NCI-H1092 (cell line): ENCODE measurements at places on chromosomes 2 and 18.

DNA sequence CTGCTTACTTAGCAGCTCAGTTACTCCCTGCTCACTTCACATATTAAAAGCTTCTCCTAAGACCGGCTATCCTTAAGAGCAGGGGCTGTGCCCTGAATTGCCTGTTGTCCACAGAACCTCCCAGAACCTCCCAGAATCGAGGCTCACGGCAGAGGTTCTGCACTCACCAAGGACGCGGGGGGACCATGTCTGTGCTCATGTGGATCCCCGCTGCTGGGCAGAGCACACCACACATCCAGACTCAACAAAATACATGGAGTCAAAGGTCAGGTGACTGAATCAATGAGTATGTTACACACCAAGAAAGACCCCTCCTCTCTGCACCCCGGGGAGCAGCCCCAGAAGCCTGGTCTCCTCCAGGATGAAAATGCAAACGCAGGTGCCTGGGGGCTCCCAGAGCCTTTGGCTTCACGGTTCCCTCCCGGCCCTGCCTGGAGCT lies 149.0 kb downstream of the MBP start:
- no peak for DNase-seq

DNA sequence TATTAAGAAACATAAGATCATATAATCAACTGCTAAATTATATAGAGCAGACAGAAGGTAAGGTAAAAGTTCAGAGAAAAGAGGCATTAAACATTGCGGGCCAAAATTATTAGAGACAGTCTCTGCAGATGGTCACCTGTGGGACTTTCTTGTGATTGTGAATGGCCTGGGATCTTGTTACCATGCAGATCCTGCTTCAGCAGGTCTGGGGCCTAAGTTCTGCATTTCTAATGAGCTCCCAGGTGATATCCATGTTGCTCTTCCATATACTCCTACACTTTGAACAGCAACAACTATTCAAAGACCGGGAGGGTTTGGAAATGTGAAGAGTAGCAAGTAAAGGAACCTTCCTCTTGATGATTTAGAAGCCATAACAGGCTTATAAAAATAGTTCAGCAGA lies 8.5 kb upstream of the ETAA1 start:
- no peak for DNase-seq

- no peak for DNase-seq
These were observed 22.0 kb upstream of the LNPK start for GRCh38 chr2:176024083-176024482.

DNA sequence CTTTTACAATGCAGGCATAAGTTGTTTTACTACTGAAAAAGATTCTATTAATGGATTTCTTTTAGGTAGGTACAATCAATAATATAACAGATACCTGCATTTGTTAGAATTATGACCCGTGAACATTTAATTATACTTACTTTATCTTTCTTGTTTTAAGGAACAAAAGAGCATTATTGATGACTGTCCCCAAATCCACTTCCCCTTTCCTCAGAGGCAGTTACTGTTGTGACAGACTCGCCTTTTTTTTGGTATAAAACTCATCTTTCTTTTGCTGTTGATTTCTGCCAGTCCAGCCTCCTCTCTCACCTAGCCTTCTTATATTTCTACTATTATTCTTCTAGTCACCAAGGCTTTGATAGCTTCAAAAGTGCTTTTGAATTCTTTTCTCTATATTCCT lies 12.1 kb downstream of the ACTR3 start:
- DNase-seq = no peak

DNA sequence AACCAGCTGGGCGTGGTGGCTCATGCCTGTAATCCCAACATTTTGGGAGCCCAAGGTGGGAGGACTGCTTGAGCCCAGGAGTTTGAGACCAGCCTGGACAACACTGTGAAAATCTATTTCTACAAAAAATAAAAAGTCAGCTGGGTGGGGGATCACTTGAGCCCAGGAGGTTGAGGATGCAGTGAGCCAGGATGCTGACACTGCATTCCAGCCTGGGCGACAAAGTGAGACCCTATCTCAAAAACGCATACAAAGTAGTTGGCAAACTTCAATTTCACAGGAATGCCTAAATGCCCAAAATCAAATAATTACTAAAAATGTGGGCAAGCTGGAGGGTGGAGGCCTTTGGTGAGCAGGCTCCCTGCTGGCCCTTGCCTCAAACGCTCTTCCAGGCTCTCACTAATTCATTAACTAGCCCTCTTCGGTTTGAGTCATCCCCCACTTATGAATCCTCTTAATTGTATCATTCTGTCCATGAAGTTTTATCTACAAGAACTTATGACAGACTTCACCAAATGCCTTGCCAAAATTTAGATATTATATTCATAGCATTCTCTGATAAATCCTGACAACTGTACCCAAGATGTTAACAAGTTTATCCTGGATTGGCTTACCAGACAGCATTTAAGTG lies 68.7 kb upstream of the ZFP36L2 start:
- DNase-seq = no peak

GRCh38 chr2:228735697-228736096 lies 535.4 kb downstream of the PID1 start:
- DNase-seq = no peak

- DNase-seq = no peak
These were observed 90.8 kb downstream of the CCBE1 start for GRCh38 chr18:59606193-59607077.

- no peak for DNase-seq
These were observed 148.4 kb downstream of the SH3RF3 start for GRCh38 chr2:109277406-109277805.

DNA sequence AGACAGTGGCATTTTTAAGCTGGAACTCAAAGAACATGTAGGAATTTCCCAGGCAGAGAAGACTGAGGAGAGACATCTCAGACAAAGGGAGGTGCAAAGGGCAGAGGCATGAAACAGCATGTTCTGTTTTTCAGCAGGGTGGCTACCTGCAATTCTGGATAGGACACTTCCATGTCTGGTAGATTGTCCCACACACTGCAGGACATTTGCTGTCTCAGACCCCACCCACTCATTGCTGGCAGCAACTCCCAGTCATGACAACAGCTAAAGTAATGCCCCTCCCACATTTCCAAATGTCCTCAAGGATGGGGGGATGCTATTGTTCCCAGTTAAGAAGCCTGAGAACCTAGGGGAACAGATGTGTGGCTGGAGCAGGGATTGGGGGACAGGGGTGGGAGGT lies 40.8 kb downstream of the ANKRD44 start:
- no peak for DNase-seq

DNA sequence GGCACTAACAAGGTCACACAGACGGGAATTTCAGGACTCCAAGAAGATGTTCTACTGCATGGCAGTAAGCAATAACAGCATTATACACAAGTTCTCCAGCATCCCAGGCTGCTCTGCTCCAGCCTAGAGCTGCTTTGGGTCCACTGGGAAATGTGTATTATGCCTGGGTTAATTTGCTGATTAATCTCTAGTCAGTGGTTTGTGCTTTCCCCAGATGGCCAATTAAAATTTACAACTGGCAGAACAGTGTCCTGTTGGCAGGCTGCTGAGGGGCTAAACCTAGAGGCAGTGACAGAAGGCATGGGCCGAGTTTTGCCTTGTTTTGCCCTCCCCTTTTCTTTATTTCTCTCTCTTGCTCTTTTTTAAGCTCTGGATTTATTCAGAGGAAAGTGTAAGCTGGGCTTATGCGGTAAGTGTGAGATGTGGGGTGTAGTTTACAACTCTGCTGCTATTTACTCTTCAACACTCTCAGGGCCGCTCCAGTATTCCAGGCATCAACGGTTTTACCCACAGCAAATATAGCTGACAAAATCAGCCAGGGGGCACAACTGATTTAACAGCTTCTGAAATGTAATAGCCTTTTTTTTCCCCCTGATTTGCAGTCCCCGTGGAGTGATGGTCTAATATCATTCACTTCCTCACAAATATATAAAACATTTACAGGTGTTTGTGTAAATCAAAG lies 348.0 kb downstream of the GPD2 start:
- DNase-seq = peak; percentile 39

DNA sequence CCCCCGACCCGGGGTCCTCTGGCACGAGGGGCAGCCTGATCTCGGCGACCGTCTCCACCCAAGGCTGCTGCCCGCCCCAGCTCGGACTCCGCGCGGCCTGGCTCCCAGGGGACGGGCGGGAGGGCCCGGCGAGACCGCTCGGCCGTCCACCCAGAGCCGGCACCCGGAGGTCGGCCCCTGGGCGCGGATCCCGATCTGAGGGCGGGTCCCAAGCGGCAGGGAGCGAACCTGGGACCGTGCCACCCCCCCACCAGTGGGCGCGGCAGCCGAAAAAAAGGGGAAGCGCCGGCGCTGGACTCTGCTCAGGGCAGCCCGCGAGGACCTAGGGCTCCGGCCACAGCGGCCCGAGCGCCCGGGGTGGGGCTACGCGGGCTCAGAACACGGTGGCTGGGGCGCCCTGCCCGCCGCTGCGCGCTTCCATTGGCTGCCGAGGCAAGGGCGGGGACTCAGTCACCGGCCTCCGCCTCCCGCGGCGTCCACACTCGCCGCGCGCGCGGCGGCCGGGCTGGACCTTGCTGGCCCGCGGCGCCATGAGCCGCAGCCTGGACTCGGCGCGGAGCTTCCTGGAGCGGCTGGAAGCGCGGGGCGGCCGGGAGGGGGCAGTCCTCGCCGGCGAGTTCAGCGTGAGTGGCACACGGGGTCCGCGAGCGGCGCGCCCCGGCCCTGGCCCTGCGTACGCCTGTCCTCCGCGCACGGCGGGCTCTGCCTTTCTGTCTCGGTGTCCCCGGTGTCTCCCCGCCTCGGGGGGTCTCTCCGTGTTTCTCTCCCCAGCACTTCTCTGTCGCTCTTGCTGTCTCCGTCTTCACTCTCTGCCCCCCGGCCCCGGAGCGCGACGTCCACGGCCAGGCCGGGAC lies at the start of gene PTPN18:
Gene PTPN18, plus strand, starts transcription at position 479 of the 854 bp plus-strand sequence. Its CDS starts 52 bp downstream, at position 531.
- DNase-seq = peak; percentile 44

GRCh38 chr2:190794377-190794776 lies 86.2 kb upstream of the GLS start:
- DNase-seq = no peak

DNA sequence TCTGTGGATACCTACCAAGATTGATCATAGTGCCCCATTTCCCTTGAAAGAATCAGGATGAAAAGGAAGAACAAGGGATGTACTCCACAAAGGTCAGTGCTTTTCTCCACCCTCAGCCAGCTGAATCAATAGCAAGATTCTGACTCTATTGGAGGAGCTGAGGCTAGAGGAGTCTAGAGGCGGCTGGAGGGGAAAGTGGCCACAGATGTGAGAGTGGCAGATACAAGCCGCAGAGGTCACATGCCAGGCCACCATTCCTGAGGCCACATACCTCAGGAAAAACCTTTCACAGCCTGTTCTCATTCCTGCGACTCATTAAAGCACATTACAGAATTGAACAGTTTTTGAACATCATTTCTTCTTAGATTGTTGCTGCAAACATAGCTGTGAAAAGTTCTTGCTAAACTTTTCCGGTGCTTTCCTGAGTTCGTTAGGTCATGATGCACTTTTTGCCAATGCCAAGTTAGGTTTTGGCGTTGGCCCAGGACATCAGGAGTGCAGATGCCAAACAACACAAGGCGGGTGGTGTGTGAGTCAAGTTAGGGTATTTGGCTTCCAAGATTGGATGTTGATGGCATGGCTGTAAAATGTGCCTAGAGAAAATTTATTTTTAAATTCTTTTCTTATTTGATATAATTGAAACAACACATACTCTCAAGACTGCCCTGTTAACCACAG lies 160.7 kb upstream of the SP5 start:
- no peak for DNase-seq

DNA sequence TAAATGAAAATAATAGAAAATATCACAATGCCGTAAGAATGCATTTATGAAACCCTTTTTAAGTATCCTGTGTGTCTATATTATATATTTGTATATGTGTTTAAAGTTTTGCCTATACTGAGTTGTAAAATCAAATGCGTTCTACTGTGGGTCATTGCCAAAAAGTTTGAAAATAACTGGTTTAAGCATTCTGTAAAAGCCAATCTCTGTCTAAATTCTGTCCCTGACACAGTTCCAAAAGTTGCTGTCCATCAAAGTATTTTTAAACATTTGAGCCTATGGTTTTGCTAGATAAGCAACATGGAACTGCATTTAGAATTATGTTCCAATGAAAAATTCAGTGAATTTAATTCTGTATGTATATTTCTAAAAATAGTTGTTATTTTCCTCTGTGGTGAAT lies 1360.4 kb upstream of the CRIM1 start:
- no peak for DNase-seq

GRCh38 chr2:235084424-235084823 lies 132.6 kb downstream of the SH3BP4 start:
- no peak for DNase-seq

- no peak for DNase-seq
These were observed 24.4 kb downstream of the CAPN14 start for GRCh38 chr2:31192851-31193392.

DNA sequence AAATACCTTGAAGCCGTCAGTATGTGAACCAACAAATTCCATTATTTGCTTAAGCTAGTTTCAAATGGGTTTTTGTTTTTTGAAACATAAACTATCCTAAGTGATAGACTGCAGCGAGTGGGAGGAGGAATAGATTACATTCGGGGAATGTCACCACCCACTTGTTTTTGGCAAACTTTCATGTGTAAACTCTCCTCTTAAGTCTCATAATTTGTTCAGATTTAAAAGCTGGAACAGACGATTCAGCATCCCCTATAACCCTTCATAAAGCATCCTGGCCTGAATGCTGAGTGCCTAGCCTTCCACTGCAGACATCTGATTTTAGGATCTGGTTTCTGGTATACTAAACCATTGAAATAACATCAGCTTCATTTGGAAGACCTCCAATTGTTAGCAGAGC lies 51.0 kb downstream of the CPO start:
- DNase-seq = no peak

DNA sequence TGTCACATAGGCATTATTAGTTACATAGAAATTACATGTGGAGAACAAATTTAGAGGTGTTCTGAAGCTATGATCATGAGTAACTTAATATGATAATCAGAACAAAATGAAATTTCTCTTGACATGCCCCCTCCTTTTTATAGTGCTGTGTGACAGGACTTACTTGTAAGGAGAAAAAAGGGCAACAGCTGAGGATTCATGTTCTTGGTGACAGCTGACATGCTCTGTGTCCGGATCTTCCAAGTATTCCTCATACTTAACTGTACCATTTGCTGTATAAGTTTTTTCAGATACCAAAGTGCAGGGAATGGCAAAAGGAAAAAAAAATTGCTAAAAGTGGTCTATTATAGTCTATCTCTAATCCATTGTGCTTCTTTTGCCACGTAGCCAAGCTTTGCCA lies 3.5 kb upstream of the MYL1 start:
- DNase-seq = no peak

GRCh38 chr2:39781697-39782096 lies 2.6 kb upstream of the THUMPD2 start:
- no peak for DNase-seq

GRCh38 chr2:53751728-53752127 lies 15.9 kb upstream of the CHAC2 start:
- DNase-seq = no peak
